ENCODE measurements at places on chromosomes 1 and 21.

GRCh38 chr1:156579472-156579871 is at the start of gene TTC24:
TTC24 (plus strand) TSS chr1:156579723; CDS start chr1:156581365, 1,642 bp downstream.
- DNase-seq: no peak

GRCh38 chr1:92480813-92481598 is 5.7 kb downstream of the GFI1 start:
- peak; percentile 52 for DNase-seq

DNA sequence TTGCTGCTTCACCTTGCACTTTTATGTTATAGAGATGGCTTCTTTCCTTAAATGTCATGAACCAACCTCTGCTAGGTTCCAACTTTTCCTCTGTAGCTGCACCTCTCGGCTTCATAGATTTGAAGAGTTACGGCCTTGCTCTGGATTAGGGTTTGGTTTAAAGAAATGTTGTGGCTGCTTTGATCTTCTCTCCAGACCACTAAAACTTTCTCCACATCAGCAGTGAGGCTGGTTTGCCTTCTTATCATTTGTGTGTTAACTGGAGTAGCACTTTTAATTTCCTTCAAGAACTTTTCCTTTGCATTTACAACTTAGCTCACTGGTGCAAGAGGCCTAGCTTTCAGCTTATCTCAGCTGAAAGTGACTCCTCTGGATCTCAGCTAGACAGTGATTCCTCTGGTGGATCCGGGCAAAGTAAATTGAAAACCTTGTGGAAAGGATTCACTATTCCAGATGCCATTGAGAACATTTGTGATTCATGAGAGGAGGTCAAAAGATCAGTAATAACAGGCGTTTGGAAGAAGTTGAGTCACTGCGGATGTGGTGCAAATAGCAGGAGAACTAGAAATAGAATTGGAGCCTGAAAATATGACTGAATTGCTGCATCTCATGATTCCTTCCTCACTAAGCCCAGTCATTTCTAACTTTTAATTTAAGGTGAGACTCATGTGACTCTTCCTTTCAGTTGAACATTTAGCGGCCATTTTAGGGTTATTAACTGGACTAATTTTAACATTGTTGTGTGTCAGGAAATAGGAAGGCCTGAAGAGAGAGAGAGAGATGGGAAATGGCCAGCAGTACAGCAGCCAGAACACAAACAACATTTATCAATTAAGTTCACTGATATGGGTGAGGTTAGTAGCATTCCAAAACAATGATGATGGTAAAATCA is 16.2 kb upstream of the RGS1 start:
- DNase-seq: no peak

DNA sequence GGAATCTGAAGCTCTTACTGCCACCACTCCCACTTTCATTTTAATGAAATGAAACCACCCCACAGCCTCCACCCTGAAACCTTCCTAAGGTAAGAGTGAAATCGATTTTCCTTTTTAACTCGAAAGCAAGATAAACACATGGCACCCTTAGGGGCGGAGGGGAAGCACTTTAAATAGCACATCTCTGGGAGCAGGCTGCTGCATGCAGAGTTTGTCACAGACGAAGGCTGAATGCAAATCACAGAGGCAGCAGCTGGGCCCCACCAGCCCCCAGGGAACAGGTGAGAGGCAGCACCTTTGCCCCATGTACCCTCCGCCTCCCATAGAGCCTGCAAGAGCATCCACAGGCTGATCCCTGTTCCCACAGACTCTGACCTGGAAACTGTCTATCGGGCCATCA is 60.0 kb upstream of the GRIK3 start:
- DNase-seq: no peak

GRCh38 chr21:39022466-39022862 is 160.8 kb downstream of the PSMG1 start:
- no peak for DNase-seq

Data from nephron progenitor cell (in vitro differentiated cells).